ENCODE measurements at places on chromosomes 13 and 19.

DNA sequence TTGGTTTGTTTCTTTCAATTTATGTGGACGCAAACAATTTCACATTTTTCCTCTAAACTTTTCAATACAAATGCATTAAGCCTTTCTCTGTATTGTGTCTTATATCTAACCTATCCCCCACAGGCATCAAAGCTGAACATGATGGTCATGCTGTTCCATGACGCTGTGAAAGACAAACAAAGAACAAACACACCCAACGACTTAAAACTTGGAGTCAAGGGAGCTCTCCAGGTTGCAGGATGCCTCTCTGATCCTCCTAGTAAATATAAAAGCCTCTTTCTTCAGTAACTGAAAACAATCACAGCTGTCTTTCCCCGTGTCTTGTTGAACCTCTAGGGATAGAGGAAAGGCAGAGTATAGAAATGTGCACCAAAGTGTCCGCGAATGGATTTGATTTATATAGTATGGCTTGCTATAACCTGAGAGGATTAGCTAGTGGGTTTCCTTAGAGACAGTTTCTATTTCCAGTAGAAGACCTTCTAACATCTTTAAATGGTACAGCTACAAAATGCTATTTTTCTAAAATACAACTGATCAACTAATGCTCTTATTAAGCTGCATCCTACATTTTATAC, 43.1 kb downstream of the PCDH9 start:
- no peak for DNase-seq

DNA sequence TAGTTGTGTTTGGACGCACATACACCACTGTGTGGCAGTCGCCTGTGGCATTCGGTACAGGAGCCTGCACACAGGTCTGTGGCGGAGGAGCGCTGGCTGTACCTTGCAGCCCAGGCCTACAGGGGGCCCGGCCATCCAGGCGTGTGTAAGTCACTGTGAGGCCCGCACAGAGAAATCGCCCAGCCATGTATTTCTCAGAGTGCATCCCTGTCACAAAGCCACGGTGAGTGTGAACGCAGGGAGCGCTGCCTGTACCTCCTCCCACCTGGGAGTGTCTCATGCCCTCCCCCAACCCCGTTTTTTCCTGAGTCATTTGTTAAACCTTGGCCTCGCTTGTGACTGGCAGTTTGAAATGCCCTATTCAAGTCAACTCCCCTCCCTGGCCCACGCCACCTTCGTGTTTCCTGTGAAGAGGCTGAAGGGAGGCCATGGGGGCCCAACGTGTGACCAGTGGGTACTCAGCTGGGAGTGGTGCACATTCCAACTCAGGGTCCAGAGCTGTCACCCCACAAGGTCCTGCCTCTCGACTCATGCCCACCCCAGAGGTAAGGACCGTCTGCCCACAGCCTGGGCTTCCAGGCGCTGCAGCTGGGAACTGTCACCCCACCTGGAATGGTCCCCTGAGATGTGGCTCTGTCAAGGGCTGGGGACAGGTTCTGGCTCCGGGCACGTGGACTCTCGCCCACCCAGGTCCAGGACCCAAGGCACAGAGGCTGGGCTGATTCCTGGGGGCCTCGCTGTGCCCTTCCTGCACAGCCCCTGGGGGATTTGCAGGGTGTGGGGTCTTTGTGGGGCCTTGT, 11.6 kb upstream of the RASA3 start:
- peak; percentile 79 for DNase-seq

- DNase-seq, result no peak
These were observed 29.3 kb downstream of the MZT1 start for GRCh38 chr13:72698164-72698563.

- DNase-seq, result no peak
These were observed 273.1 kb downstream of the KLF12 start for GRCh38 chr13:73861136-73861535.

DNA sequence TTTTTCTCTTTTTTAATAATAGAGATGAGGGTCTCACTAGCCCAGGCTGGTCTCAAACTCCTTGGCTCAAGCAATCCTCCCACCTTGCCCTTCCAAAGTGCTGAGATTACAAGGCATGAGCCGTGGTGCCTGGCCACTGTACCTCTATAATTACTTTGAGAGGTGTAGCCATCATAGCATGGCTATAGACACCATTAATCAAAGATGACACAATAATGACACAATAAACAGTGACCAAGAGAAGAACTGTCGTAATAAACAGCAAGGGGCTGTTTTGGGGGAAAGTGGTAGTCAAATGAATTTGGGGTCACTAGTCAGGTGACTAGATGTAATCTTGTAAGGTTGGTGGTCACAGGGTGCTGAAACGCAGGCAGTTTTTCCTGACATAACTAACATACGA, 30.4 kb downstream of the KLF5 start:
- DNase-seq, result no peak

DNA sequence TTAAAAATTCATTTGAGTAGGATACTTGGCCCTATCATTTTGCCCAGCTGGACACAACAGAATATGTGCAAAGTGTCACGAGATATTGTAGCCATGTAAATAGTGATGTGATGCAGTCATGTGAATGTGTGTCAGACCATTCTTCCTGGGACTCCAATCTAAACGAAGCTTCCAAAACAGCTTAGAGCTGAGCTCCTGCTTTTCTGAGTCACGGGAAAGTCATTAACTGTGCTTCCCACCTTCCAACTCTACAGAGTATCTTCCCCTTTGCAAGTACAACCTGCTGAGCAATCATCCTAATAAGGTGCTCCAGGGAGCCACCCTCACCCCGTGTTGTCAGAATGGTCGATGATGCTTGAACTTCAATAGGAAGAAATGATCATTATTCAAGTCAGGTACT, 294.7 kb downstream of the MYO16 start:
- DNase-seq, result no peak

DNA sequence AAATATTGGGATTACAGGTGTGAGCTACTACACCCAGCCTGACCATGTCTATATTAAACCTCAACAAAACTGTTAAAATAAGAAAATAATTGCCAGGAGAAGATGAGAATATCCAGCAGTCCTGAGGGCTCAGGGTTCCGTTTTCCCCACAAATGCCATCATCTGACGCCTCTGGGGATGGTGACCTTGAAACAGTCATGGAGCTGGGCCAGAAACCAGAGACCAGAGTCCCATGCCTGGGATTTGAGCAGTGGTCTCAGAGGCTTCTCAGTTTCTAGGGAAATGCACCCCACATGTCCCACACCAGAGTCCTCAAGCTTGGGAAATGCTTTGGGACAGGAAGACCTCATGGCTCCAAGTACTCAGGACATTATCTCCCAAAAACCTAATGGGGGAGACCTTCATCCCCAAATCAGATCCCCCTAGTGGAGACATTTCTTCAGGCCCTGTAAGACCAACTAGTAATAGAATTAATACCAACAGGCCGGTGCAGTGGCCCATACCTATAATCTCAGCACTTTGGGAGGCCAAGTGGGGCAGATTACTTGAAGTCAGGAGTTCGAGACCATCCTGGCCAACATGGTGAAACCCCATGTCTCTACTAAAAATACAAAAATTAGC, 2.9 kb upstream of the MAP1S start:
- no peak for DNase-seq

- DNase-seq, result no peak
These were observed 14.0 kb downstream of the GNA15 start for GRCh38 chr19:3149526-3150505.

DNA sequence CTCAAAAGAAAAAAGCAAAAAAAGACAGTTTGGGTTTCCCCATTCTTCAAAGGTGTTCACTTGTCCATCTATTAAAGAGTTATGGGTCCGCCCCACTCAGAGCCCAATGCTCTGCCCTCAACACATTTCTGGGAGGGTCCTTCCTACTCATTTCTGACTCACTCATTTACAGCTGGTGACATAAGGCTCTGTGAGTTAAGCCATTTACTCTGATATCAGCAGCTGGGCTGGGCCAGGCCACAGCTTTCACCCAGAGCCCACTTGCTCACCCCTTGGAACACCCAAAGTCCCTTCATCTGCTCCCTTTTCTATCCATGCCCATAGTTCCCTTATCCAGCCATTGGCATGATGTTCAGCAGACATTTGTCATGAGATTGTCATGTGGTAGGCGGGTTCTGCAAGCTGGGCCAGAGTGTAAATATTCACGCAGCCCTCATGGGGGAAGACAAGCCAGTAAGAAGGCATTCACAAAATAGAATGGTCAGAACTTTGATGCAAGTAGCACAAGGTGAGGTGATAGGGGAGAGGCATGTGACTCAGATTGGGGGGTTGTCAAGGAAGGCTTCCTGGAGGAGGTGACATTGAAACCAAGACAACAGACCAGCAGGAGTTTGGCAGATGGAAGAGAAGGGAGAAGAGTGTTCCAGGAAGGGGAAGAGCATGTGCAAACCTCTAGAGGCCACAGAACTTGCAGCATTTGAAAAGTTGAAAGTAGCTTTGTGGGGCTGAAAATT, 5.9 kb downstream of the MAST1 start:
- DNase-seq, result no peak

GRCh38 chr13:27792393-27793218, at the start of gene GSX1:
Gene GSX1 (plus strand): TSS chr13:27792483. CDS start chr13:27792691, 208 bp downstream.
- peak; percentile 74 for DNase-seq

DNA sequence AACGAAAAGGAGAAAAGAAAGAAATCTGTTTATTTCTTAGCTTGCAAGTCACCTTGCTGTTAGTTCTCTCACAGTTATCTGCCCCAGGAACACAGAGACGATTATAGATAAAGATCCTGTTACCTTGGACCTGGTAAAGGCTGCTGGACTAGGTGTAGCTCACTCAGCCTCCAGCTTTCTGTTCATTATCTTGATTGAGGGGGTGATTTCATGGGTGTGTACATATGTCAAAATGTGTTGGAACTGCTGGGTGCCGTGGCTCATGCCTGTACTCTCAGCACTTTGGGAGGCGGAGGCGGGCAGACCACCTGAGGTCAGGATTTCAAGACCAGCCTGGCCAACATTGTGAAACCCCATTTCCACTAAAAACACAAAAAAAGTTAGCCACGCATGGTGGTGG, 27.9 kb downstream of the CERS4 start:
- no peak for DNase-seq

DNA sequence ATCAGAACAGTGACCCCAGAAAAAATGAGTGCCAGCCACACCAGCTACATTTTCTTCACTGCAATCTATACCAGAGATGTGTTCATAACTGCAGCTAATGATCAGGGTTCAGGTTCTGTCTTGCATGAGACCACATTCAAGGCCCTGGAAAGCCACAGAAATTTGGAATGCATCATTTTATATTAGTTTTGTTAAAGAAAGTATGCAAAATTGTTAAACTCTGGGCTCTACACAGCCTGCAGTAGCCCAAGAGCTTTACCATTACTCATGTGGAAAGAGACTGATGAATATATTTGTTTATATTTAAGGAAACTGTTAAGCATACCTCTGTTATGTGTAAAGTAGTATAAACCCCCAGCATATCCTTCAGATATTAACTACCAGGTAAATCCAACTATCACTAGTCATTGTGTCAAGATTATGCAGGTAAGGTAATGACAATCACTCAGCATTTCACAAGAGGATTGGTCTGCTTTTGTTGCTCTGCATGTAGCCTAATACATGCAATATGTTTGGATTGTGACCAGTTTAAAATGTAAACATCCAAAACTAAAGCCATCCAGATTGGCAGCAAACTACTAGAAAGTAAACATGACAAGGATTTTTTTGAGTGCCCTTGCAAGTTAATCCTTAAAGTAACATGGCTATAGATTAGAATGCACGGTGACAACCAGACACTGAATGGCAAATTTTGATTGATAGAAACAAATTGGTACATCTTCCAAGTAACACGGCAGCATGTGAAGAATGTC, 429.1 kb upstream of the ARGLU1 start:
- DNase-seq, result no peak

DNA sequence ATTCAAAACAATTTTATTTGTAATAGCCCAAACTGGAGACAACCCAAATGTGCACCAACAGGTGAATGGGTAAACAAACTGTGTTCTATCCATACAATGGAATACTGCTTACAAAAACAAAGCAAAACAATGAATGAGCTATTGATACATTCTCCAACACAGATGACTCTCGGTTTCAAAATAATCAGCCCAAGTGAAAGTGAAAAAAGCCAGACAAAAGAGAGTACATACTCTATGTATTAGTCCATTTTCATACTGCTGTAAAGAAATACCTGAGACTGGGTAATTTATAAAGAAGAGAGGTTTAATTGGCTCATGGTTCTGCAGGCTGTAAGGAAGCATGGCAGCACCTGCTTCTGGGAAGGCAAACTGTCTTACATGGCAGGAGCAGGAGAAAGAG, 65.2 kb upstream of the LRCH1 start:
- DNase-seq, result no peak

GRCh38 chr13:50319635-50320255, 304.5 kb downstream of the KCNRG start:
- DNase-seq, result no peak

DNA sequence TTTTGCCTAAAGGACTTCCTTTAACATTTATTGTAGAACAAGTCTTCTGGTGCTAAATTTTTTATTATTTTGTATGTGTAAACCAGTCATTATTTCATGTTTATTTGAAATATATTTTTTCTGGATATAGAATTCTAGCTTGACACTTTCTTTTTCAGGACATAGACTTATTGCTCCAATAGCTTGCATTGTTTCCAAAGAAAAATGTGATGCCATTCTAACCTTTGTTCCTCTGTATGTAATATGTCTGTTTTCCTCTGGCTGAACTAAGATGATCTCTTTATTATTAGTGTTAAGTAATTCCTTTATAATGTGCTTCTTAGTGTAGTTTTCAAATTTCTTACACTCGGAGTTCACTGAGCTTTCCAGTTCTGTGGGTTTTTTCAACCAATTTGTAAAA, 174.1 kb upstream of the STARD13 start:
- DNase-seq, result no peak

DNA sequence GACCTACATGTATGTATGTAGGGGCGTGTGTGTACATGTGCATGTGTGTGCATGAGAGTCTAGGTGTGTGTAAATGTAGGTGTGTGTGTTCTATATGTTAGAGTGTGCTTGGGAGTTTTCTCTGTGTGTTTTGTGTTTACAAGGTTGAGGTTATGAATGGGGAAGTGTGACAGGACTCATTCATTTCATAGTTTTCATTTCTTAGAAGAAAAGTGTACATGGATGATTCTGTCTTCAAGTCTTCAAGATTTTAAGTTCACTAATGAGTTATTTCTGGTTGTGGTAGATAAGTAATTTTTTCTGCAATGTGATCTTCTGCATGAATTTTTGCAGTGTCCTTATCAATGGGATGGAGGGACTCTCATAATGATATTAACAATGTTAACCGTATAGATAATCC, 118.2 kb upstream of the SLC10A2 start:
- no peak for DNase-seq

DNA sequence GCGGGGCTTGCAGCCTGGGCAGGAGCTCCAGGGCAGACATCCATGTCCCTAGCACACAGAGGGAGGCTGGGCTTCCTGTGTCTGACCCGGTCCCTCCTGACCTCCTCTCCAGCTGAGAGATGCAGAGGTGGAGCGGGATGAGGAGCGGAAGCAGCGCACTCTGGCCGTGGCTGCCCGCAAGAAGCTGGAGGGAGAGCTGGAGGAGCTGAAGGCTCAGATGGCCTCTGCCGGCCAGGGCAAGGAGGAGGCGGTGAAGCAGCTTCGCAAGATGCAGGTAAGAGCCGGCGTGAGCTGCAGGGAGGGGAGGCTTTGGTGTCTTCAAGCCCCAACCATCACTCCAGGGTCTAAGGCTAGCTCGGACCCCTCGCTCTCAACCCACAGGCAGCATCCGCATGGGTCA, 38.4 kb downstream of the KCNC3 start:
- no peak for DNase-seq

GRCh38 chr19:15283141-15283883, 49.0 kb downstream of the BRD4 start:
- no peak for DNase-seq

- peak; percentile 8 for DNase-seq
These were observed 611.4 kb downstream of the PCDH9 start for GRCh38 chr13:66618702-66619101.

- DNase-seq, result no peak
These were observed 8.4 kb upstream of the SIGLEC6 start for GRCh38 chr19:51539821-51540366.

Data from urothelium cell line (cell line).